ENCODE measurements at places on chromosomes 4 and X.

GRCh38 chr4:5365071-5366008, 314.1 kb downstream of the STK32B start:
- DNase-seq = no peak

GRCh38 chrX:140815868-140816267, 106.3 kb downstream of the LINC00632 start:
- no peak for DNase-seq

GRCh38 chrX:2342281-2342688, 158.5 kb downstream of the DHRSX start:
- no peak for DNase-seq

DNA sequence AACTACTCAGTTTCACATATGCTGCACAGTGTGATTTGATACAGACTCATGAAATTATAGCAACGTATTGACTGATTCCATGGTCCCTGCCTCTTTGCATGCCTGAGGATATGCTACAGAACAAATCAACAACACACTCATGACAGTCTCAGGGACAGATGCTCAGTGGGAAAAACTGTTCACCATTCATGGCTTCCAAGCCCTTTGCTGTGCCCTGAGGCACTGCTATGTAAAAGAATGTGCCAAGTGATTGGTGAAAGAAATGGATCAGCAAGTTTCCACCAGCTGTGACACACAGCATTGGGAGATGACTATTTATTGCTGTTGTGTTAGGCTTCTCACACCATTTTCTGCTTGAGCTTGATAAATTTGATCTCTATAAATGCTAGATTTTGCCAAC, 825.6 kb upstream of the INTU start:
- DNase-seq = no peak

GRCh38 chr4:113468165-113469022, 293.1 kb downstream of the CAMK2D start:
- peak; percentile 56 for DNase-seq

- no peak for DNase-seq
These were observed 91.2 kb upstream of the KLF3 start for GRCh38 chr4:38572793-38573192.
